ENCODE measurements at places on chromosomes 11 and 22.

DNA sequence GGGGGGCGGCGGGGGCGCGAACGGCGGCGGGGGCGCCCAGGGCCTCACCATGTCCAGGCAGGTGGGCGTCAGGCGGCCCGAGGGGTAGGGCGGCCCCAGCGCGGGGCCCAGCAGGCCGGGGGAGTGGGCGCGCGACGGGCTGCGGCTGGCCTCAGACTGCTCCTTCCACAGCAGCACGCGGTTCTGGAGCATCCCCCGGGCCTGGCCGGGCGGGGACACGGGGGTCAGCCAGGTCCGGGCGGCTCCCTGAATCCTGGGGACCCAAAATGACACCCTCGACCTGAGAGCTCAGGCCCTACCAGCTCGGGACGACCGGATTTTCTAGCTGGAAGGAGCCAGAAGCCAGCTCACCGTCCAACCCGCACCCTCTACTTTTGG lies 5.5 kb upstream of the SLC16A8 start:
- DNase-seq = no peak

GRCh38 chr11:70727899-70728620 lies 329.7 kb downstream of the CTTN start:
- no peak for DNase-seq

DNA sequence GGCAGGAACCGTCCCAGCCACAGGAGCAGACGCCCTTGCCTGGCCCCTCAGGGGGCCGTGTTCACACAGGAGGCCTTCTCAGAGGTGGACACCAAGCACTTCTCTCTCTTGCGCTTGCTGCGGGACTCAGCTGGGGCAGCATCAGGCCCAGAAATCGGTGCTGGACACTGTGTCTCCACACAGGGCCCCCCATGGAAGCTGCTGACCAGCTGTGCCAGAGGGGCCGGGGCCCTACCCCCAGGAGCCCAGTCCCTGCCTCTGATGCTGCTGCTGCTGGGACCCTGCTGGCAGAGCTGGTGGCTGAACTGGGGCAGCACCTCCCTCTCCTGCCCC lies 4.0 kb downstream of the PLXNB2 start:
- DNase-seq = no peak

DNA sequence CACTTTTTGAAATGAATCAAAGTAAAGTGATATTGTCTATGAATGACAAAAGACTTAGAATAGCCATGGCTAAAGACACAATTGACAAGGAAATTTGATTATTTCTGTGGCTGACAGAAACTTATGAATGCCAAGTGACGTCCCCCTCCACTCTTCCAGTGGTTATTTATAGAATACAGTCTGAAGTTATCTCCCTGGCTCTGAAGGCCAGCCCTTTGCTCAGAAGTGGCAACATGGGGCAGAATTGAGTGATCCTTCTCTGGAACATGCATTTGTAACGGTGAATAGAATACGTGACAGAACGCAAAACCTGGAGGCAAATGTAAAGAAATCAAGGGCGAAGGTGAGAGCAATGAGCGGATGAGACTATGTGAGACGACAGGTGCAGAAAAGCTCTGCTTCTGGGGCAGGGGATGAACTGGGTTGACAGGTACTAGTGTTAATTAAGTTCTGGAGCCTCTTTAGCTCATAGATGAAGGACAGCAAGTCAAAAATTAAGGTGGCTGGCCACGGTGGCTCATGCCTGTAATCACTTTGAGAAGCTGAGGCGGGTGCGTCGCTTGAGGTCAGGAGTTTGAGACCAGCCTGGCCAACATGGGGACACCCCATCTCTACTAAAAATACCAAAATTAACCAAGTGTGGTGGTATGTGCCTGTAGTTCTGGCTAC lies 585.7 kb upstream of the B3GAT1 start:
- no peak for DNase-seq

GRCh38 chr11:14320020-14320419 lies 39.0 kb downstream of the RRAS2 start:
- DNase-seq = no peak

DNA sequence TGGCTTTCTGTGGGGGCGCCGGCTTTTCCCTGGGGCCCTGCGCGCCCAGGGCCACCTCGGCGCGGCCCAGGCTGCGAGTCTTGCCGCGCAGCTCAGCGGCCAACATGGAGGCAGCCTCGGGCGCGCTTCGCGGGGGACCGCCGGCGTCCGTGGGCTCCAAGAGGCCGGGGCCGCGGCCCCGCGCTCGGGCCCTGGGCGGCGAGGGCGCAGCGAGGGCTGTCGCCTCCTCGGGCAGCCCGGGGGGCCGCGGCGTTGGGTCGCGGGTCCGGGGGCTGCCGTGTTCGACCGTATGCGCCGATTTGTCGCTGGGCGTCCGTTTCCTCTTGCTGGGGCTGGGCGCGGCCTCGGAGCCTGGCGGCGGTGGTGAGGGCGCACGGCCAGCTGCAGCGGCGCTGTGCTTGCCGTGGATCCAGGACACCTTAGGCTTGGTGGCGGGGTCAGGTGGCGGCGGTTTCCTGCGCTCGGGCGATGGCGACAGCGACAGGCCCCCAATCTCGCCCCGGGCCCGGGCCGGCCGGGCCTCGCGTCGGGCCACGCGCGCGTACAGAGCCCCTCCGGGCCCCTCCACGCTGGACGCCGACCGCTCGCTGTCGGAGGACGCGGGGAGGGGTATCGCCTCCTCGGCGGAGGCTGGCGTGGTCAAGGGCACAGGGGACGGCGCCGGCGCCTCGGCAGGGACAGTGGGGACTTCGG lies 11.9 kb downstream of the SCARF2 start:
- DNase-seq = no peak

GRCh38 chr11:72114570-72114969 lies 2.1 kb upstream of the ANAPC15 start:
- no peak for DNase-seq

DNA sequence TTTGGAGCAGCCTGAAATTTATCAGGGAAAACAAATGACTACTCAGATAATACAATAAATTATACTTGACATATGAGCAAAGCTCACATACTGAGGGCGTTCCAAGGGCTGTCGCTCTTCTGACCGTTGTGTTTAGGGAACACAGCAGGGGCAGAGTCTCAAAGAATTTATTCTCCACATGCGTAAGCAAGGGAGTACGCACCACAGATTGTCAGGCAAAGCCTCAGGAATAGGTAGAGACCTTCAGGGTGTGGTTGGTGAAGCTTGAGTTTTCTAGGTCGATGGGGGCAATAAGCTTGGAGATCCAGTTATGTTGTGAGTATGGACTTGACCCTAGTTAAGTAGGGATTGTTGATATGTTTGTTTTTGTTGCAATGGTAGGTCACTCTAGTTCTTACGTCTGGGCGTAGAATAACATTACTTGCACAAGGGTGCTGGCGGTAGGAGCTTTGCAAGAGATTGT lies 830 bp downstream of the ACAT1 start:
- no peak for DNase-seq

DNA sequence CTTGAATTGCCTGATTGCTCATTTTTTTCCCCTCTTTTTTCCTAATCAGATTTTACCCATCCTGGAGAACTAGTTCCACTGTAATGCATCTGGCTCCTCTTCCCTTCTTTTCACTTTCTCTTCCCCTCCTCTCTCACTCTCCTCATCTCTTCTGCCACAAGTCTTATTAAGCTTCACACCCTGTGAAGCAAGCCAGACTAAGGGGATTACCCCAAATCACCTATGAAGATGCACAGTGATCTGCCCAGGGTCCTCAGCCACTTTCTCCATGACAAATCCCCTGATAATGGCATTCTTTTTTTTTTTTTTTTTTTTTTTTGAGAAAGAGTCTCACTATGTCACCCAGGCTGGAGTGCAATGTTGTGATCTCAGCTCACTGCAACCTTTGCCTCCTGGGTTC lies 11.2 kb downstream of the UBASH3B start:
- no peak for DNase-seq

DNA sequence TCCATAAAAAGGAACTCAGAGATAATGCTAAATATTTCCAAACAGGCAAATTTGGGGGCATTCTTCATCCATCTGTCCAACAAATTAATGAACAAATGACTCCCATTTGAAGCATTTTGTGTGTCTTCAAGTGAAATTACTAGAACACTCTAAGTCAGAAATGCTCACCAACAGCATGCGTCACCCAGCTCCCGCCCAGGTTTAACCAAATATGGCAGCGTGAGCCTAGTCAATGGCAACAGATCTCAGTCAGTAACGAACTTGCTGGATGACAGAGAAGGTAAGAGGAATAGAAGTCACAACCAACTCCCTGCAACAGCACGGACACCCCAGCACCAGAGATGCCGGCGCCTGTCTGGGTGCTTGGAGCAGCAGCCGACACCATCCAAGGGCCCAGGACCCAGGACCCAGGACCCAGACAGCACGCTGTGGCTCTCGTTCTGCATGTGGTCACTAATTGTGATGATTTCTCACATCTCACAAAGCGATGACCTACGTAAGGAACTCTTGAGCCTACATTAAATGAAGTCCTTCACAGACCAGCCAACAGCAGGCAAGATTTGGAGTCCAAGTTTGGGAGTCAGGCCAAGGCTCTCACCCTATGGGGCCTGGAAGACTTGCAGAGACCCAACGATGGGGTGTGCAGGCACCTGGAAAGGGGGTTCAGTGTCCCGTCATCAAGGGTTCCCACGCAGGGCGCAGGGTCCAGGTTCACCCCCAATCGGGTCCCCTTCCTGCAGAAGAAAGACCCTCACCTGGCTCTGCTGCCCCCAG lies 556.9 kb downstream of the BRD1 start:
- DNase-seq = no peak

DNA sequence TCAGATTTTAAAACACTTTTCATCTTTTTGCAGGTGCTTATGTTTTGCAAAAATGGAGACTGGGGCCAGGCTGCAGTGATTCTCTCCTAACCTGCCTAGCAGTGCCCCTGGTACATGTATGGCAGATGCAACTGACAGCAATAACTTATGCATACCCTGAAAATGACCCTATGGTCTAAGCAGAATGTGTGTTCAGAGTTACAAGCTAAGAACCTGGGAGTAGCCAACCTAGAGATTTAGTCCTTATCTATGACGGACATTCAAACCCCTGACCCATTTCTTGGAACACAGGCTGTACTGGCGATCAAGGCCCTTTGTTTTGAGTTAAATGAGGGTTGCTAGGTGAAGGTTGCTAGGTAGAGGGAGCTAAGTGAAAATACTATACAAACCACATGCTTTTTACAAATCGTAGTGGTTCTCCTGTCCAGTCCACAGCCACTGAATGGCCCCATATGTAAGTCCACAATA lies 184.9 kb upstream of the SESN3 start:
- no peak for DNase-seq

- DNase-seq = no peak
Measured at GRCh38 chr11:1776944-1777715, 13.4 kb upstream of the CTSD start.

DNA sequence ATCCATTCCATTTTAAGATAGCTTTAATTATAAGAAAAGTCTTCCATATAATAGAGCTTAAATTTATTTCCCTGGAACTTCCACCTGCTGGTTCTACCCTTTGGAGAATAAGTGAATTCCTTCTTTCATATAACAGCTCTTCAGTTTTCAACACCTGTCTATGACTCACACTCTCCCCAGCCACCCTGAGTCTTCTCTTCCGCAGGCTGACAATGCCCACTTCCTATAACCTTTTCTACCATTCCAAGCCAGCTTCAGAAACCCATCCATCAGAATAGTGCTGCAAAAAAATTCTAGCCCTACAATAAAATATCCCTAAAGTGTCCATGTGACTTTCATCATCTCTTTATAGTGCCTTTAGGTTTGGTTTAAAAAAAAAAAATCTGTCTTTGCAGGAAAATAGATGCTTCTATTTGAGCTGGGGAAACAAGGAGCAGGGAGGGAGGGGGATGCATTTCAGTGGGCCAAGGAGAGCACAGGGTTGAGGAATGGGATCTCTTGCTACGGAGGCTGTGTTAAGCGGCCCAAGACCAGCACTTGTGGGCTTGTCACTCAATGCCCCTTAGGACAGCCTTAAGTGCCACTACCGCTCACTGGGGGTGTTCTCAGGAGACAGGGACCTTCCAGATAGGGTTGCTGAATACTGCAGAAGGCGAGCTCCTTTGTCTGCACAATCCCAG lies 178.6 kb downstream of the DSCAML1 start:
- no peak for DNase-seq

- DNase-seq = no peak
Measured at GRCh38 chr11:71213696-71214552, 38.5 kb downstream of the SHANK2 start.

GRCh38 chr11:23364076-23364475 lies 503.8 kb upstream of the CCDC179 start:
- DNase-seq = no peak

DNA sequence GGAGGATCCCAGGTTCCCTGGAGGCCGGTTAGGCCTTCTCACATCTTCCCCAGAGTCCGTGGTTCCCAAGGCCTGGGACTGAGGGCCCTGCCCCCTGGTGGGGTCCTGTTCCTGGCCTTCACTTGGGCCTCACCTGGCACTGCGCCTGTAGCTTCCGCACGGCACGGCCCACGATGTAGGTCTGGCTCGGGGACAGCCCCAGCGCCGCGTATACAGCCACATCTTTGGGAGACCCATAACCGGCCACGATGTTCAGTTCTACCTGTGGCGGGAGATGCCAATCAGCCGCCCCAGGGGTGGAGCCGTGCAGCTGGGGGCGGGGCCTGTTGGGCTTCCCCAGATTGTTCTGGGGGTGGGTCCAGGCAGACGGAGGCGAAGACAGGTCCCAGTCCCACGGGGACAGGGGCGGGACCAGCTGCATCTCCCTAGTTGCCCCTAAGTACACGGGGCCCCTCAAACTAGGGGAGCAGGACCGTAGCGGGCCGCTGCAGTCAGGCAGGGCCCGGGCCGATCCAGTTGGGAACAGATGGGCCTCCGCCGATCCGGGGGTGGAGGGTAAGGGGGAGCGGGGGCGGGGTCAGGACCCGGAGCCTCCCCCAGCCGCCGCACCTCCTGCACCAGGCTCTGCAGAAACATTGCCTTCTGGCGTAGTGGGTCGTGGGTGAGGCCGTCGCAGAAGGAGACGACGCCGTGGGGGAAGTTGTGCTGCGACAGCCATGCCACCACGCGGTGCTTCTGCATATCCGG lies 10.1 kb downstream of the AIP start:
- DNase-seq = no peak

DNA sequence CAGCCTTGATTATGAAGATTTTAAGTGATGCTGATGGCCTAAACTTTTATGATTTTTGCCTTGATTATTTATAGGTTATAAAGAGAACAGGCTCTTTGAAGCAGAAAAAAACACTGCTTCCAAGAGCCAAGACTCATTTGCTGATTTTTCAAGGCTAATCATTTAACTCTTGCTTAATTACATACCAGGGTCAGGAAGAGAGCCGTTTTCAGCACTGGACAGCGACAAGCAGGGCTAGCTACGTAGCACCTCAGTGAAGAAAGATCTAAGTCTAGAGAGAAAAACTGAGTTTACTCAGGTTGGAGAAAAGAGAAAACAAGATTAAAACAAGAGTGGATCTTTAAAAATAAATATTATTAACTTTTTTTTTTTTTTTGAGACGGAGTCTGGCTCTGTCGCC lies 615.4 kb upstream of the B3GAT1 start:
- no peak for DNase-seq

- DNase-seq = no peak
Measured at GRCh38 chr11:56886455-56886854, 102.3 kb upstream of the OR5AK2 start.

GRCh38 chr11:107505647-107506225 lies 48.1 kb upstream of the CWF19L2 start:
- no peak for DNase-seq

All from stimulated activated CD4-positive, alpha-beta T cell treated with anti-CD3 and anti-CD28 coated beads, Interleukin-1b, Interleukin-23, amount 100 ng/mL, for 4 hours (primary cell).